Activated CD4-positive, alpha-beta T cell treated with anti-CD3 and anti-CD28 coated beads, Interleukin-10, Interleukin-2, amounts not matched to agents 100 ng/mL and 50 ng/mL, durations not matched to agents 16 hours and 8 hours (primary cell): ENCODE measurements at places on chromosomes 2 and 18.

- DNase-seq: no peak
These were observed 25.3 kb downstream of the SCG2 start for GRCh38 chr2:223576873-223577272.

- DNase-seq: no peak
These were observed 132.2 kb downstream of the CCDC85A start for GRCh38 chr2:56316011-56316410.

DNA sequence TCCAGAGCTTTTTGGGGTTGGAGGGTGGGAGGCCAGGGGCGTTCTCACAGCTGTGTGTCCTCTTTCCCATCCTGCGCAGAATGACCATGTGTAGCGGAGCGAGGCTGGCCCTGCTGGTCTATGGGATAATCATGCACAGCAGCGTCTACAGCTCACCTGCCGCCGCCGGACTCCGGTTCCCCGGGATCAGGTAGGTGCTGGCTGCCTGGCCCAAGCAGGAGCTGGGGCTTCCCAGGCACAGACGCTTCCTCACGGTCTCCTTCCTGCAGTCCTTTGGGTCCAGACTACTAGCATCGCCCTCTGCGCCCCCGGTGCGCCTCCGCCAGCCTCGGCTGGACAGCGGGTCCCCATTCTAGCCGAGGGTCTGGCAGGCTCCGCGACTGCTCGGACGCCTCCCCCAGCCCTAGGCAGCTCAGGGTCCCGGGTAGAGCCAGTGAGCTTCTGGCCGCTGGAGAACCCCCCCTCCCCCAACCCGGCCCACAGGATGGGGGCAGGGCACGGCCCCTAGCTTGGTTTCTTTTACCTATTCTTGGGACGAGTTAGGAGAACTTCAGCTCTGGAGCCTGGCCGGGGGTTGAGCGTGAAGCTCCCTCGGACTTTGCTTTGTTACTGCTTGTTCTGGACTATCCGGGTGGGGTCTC is 756 bp downstream of the ADCYAP1 start:
- DNase-seq: no peak

DNA sequence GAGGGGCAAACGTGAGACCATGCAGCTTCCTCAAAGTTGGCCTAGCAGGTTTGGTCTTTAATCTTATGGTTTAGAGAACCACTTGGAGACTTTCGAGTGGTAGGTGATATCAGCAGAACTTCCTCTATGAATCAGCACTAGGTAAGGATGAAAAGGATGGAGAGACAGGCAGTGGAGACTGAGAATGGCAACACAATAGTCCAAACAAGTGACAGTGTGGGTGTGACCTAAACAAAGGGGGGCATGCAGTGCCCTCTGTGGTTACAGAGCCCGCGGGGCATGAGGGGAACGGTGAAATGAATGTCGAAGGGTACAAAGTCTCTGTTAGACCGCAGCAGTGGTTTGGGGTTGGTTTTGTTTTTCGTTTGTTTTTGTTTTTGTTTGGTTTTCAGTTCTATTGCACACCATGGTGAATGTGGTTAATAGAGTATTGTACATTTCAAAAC is 143.9 kb downstream of the L3MBTL4 start:
- DNase-seq: peak; percentile 49

DNA sequence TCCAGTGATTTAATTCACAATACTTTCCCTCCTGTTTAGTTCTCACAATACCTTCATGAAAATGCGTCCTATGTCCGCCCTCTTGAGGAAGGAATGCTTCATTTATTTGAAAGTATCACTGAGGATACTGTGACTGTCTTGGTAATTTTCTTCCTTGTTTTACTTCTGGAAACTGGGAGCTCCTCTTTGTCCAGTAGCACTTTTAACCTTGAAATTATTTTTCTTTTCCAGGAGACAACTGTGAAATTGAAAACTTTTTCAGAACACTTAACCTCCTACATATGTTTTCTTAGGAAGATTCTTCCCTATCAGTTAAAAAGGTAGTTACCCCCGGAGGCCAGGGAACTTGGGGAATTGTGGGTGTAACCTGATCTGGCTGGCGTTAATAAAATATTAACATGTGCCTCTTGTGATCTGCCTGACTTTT is 58.9 kb upstream of the STON1 start:
- no peak for DNase-seq

DNA sequence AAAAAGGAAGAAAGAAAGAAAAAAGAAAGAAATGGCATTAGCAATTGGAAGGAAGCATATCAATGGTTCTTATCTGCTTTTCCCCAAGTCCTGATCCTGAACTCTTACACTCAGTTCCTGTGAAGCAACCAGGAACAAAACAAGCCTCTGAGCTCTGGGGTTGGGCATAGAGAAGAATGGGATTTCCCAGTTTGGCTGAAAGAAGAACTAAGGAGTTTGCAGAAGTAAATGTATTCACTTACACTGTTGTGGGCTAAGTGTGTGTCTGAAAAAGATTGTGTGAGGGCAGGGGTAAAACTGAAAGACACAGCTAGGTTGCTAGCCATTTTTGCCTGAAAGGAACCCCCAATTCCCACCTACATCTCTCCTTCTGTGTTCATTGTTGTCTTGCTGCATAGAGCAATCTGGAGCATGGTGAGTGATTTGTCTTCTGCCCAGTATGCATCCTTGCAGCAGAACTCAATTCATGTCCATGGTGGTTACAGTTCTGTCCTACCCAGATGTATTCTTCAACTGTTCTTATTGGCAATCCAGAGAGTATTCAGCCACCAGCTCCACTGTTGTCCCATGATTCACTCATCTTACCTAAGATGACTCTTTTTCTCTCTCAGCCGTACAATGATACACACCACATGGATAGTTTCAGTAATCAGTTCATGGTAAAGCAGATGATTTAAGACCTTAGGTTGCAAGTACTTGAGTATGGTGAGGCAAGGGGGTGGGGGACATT is 348.7 kb downstream of the ARHGAP15 start:
- peak; percentile 11 for DNase-seq

DNA sequence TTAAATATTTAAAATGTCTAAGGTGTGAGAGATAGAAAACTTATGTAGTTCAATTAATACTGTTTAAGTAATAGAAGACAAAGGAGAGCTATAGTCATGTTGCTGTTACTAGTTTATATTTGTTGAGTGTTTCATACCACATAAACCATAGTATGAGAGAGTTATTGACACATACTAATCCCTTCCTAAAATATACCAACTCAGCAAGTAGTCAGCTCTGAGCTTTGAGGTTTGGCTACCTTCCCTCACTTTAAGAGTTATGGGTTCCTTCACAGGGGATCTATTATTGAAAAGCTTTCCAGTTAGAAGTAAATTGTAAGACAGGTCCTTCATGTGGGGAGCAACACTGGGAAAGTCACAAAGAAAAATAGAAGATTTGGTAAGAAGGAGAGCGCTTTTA is 701.6 kb upstream of the ZEB2 start:
- DNase-seq: no peak

DNA sequence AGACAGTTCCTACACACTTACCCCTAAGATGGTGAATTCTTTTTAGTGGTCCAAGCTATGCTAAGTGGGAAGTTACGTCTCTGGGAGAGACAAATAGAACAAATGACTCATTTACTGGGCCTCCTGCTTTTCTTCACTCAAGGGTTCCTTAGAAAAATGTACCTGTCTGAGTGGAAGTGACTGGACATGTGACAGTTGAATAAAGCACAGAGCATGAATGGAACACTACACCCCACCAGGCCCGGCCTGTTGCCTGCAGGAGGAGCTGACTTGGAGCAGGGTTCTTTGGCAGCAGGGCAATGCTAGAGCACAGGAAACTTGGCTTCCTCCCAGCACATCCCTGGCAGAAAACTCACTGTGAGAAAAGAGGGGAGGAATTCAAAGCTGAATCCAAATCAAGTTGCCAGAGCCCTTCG is 451.0 kb upstream of the SETBP1 start:
- no peak for DNase-seq

- no peak for DNase-seq
These were observed 499 bp upstream of the LMAN1 start for GRCh38 chr18:59359576-59359952.

GRCh38 chr2:25115249-25115883 is 53.0 kb downstream of the POMC start:
- no peak for DNase-seq

- no peak for DNase-seq
These were observed 172.0 kb downstream of the ZFP36L2 start for GRCh38 chr2:43054367-43054766.

GRCh38 chr18:52596748-52597435 is 256.9 kb downstream of the DCC start:
- DNase-seq: no peak

- no peak for DNase-seq
These were observed 85.2 kb upstream of the SPATS2L start for GRCh38 chr2:200221055-200221955.

- no peak for DNase-seq
These were observed 27.7 kb upstream of the ATRAID start for GRCh38 chr2:27184115-27184514.

GRCh38 chr18:59454909-59455727 is 96.1 kb upstream of the LMAN1 start:
- no peak for DNase-seq

DNA sequence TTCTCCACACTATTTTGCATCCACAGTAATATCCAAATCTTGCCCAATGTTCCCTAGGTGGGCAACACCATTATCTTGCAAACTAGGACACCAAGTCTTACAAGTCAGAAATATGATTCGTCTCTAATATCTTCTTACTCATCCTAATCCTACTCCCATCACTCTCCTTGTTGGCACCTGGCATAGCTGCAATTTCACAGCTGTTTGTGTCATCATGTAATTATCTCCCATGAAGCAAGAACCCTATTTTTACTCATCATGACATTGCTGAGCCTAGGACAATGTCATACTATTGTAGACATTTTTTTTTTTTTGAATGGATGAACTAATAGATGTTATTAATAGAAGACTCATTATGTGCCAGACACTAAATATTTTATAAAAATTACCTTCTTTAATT is 91.3 kb upstream of the CCDC141 start:
- no peak for DNase-seq

- DNase-seq: no peak
These were observed 64.9 kb upstream of the KIF5C start for GRCh38 chr2:148810081-148810480.

DNA sequence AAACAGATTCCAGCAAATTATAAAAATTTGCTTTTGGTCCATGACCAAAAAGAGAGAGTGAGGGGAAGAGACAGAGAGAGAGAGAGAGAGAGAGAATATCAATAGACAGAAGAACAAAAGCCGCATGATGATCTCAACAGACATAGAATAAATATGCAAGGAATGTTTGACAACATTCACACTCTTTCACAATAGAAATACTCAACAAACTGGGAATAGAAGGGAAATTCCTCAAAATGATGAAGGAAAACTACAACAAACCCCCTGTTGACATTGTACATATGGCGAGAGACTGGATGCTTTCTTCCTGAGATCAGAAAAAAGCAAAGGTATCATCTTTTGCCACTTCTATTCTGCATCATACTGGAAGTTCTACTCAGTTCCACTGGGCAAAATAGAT is 309.7 kb downstream of the RAD51AP2 start:
- DNase-seq: no peak
